ENCODE measurements at places on chromosomes 4 and X.
A peak's percentile ranks its signal among the peaks of the same experiment; 100 is the strongest.

DNA sequence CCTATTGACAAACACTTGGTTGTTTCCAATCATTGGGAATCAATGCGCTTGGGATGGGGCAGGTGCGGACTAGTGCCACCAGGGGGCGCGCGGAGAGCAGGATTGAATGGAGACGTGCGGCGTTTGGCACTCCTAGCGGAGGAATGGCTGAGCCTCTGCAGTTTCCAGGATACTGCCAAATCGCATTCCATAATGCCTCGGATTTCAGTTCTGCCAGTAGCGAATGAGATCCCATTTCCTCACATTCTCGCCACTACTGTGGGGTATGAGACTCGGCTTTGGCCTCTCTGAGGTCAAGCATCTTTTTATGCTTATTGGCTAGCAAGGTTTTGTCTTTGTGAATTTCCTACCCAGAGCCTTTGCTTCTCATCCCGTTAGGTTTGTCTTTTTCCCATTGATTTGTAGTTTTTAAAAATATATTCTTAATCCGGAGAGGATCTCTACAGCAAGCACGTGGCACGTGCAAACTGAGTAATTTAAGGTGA lies 28.7 kb downstream of the CLDN34 start:
- DNase-seq: peak; percentile 46

DNA sequence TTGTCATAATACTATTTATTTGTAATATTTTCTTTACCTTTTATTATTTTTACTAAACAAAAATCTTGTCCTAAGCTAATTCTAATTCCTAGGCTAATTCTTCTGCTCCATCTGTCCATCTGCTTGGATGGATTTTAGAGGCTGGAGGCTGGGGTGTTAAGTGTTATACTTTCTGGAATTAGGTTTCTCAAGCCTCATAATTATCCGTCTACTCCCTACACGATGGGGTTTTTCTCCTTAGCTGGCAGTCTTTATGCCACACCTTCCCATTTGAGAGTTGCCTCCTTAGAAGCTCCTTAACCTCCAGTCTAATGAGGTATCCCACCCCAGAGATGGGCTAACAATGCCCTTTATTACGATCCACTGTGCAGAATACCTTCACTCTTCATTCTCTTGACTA lies 37.6 kb upstream of the LGI2 start:
- no peak for DNase-seq

DNA sequence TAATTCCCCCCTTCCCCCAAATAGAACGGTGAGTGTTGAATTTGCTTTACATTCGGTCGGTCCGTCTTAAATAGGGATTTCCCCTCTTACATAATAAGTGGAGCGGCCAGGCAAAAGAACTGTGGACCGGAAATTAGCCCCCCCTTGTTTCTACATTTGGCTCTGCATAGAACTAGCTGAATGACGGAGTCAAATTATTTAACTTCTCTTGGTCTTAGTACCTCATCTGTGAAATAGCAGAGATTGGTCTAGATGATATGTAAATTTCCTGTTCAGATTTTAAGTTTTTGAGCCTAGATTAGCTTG lies 1.3 kb downstream of the SPATA18 start:
- no peak for DNase-seq

GRCh38 chr4:172945611-172946010 lies 223.0 kb upstream of the GALNT7 start:
- DNase-seq: no peak

DNA sequence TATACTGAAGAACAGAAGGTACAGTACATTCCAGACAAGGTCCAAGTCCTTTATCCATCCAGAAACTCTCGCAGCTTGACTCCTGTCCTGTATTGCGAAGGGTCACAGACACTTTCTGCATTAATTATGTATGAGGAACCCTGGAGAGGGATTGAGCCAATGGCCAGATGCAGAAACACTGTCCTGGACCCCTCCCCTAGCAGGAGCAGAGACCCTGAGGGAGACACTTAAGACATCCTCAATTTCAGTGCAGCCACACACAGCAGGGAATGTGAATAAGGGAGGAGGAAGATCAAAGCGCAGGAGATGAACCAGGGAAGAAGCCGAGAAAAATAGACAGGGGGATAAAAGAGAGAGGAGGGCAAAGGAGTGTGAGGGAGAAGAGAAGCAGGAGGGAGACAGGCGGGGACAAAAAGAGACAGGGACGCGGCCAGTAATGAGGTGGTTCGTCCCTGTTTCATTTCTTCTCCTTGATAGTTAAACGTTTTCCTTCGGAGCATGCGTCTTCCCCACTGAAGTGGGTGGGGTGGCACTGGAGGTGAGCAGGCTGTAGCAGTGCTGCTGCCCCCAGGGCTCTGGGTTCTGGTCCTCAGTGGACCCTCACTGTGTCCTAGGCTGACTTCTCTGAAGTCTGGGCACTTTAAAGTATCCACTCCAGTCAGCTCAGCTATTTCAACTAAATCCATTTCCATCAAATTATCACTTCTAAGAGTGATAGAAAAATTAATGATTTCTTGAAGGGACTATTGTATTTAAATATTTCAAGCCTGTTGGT lies 356.4 kb upstream of the NOCT start:
- no peak for DNase-seq

GRCh38 chrX:136766785-136767103 lies 14.0 kb downstream of the ARHGEF6 start:
- no peak for DNase-seq

DNA sequence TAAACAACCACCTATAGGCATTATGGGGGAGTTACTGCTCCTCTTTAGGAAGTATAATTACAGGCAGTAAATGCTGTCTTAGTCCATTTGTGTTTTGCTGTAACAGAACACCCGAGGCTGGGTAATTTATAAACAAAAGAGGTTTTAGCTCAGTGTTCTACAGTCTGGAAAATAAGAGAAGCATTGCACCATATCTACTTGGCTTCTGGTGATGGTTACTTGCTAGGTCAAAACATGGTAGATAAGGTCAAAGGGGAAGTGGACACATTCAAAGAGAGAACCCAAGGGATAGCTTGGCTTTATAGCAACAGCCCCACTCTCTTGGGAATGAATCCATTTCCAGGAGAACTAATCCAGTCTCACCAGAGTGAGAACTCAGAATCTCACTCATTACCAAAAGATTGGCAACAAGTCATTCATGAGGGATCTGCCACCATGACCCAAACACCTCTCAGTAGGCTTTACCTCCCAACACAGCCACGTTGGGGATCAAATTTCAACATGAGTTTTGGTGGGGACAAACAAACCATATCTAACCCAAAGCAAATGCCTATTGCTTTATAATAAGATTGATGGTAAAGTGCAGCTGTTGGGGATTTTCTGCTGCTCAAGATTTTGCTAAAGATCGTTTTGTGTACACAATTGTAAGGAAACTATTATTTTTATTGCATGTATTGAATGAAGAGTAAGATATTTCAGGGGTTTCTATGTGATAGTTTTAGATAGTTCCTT lies 32.6 kb downstream of the STAG2 start:
- no peak for DNase-seq

- DNase-seq: no peak
These were observed 56.9 kb upstream of the PRPS1 start for GRCh38 chrX:107571296-107571998.

DNA sequence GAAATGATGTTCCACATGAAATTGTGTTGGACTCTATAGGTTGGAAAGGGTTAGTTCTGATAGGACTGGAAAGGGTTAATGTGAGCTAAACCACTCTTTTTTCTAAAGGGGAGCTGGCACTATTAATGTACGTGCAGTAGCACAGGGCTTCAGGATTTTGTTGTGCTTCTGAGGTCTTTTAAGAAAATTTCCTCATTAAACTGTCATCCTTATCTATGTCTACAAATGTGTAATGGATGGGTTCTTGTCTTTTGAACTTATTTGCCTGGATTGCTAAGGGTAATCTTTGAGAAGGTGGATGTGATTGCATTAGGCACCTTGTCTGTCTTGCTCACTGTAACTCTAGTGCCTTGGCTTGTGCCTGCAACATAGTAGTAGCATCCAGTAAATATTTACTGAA lies 106.0 kb upstream of the SLC4A4 start:
- DNase-seq: no peak

- DNase-seq: no peak
These were observed 17.2 kb downstream of the DHRSX start for GRCh38 chrX:2483398-2484060.

DNA sequence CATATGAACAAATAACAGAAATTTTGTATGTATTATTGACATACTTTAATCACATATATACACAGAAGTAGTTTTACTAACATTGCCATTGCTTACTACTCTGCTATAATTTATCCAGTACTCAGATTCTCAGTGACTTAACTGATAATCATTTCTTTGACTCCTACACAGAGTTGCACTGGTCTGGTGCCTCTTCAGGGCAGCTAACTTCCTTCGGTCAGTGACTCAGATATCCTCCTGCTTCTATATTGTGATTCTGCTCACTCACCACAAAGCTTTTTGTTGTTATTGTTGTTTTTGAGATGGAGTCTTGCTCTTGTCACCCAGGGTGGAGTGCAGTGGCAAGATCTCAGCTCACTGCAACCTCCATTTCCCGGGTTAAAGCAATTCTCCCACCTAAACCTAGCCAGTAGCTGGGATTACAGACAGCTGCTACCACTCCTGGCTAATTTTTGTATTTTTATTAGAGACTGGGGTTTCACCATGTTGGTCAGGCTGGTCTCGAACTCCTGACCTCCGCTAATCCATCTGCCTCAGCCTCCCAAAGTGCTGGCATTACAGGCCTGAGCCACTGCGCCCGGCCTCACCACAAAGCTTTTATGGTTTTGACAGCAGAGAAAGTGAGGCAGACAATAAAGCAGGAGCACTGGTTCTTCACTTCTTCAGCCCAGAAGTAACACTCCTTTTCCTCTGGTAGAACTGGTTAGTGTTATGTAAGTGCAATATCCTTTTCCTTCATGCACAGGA lies 499.3 kb downstream of the EPHA5 start:
- no peak for DNase-seq

DNA sequence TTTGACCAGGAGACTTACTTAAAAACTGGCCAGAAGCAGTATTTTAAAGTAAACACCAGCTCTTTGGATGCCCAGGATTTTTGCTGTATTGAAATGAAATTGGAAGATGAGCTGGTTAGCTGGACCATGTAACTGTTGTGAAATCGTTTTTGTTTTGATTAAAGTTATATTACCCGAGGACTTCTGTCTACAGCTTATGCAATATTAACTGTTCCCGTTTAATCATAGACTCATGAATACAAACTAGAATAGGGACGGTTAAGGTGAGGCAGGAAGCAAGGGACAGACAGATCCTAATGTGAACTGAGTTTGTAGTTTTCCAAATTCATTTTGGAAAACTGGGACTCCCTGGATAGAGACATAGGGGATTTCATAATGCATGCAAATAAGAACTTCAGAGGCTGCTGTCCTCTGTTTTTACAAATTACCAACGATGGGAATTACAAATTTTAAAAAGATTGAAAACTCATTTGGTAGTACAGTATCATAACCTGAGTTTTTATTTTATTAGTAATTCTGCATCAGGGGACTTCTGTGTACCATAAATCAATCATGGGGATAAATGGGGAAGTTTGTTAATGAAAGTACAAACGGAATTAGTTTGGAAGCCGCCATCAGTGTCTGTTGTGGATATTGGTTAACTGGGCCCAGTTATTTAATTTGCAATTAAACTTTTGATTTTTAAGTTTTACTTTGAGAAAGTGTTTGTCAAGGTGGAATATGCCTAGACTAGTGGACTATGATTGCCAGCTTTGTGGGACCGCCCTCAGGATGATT lies 304.4 kb downstream of the AFF2 start:
- DNase-seq: no peak

DNA sequence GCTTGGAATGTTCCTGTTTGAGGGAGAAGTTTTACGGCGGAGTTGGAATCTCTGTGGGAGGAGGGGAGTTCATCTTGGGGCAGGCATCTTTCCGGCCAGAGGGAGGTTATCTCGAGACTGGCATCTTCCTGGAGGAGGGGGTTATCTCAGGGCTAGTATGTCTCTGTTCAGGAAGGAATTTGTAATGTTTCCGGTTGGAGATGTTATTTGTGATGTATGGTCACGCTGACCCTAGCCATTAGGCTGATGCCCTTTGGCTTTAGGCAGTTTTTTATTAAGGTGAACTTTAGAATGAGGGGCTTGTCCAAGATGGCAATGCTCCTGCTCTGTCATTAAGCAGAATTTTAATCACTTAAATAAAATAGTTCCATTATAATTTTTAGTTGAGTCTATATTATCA lies 449.7 kb downstream of the PCDH10 start:
- no peak for DNase-seq

GRCh38 chr4:160136021-160136420 lies 1033.1 kb downstream of the RAPGEF2 start:
- DNase-seq: no peak

DNA sequence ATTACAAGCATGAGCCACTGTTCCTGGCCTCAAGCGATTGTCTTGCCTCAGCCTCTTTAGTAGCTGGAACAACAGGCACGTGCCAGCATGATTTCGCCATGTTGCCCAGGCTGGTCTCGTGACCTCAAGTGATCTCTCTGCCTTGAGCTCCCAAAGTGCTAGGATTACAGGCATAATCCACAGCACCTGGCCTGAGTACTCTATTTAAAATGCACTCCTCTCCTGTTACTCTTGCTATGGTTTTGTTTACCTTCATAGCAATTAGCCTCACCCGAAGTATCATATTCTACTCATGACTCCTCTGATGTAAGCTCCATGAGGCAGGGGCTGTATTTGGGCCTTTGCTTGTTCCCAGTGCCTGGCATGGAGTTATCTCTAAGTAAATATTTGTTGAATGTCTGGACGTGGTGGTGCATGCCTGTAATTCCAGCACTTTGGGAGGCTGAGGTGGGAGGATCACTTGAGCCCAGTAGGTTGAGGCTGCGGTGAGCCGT lies 92.5 kb upstream of the SLC34A2 start:
- DNase-seq: peak; percentile 25

DNA sequence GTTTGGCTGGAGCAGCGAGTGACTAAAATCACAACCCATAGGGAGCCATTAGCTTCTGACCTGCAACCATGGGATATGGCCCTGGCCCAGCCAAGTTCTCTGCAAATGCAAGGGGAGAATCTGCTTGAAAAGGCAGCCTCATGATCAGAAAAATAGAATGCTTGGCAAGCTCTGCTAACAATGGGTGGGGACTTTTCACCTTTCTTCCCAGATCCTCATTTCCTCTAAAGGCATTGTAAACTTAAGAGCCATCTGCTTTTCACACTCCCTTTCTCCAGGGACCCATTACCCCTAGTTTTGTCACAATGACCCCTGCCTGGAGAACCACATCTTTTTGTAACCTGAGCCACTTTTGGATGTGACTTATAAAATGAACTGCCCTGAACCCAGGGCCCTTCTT lies 104.3 kb downstream of the PARM1 start:
- peak; percentile 22 for DNase-seq

DNA sequence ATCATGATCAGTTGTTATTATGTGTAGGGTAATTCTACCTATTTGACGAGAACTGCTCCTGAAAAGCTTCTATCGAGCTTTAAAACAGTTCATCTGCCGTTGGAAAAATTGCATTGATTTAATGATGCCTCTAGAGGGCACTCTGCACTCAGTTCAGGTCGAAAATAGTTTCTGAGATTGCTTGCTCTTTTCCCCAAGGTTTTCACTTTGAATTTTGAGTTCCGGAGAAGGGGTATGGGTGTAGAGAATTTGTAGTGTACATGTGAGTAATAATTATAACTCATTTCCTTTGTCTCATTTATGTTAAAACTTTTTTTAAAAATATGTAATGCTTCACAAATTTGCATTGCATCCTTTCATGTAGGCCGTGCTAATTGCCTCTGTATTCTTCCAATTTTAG lies 28.4 kb upstream of the TNIP3 start:
- DNase-seq: no peak

GRCh38 chr4:43607827-43608461 lies 715.4 kb downstream of the GRXCR1 start:
- DNase-seq: no peak

- DNase-seq: no peak
These were observed 97.2 kb downstream of the CPZ start for GRCh38 chr4:8689741-8690140.
